GM23248 (cell line): ENCODE measurements at places on chromosomes 12 and 14.

- DNase-seq: no peak
These were observed 120.3 kb upstream of the MYL2 start for GRCh38 chr12:111040690-111041089.

DNA sequence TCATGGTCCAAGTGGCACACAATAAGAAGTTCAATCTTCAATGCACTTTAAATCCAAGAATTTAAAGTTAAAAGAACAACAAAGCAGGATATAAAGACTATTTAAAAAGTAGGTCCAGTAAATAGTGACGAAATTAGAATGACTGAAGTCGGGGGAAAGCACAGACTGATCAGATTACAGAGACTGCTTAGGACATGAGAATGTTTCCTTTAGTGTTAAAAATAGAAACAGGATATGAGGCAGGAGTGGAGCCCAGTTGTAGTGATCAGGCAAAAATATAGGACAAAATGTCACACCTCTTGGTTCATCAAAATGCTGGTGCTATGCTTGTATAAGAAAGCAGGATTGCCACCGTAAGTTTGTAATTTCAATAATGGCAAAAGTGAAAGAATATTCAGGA lies 52.2 kb upstream of the CD163 start:
- DNase-seq: peak; percentile 86

GRCh38 chr12:85559536-85559935 lies 276.7 kb downstream of the RASSF9 start:
- peak; percentile 20 for DNase-seq

DNA sequence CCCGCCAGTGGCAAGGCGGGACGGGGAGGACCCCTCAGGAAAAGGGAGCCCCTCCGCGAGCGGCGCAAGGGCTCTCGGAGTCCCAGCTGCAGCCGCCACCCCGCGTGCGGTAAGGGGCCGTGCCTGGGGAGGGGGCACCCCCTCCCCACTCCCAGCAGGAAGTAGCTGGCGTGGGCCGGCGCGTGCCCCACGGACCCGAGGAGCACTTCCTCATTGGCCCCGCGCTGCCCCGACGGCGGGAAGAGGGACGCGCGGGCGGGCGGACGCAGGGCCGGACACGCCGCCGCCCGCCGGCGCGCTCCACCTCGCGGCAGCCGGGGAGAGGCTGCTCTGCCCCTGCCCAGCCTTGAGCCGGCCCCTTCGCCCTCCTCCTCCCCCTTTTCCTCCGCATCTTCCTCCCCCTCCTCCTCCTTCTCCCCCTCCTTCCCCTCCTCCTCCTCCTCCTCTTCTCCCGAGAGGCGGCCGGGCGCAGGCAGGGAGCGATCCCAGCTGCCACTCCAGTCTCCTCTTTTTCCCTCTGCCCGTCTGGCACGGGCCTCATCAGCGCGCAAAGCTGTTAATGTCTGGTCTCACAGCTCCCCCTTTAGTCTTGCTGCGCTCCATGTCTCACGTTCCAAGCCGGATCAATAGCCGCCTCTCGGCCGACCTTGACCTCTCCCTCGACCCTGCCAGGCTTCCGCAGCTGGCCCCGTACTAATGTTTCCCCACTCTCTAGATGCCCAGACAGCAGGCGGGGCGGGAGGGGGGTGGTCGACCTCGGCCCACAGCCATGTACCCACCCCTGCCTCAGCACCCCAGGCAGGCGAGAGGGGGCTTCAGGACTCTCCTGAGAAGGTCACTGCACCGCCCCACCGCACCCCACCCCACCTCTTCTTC lies 2.6 kb upstream of the BCL11B start:
- peak; percentile 68 for DNase-seq
